Islet precursor cell (in vitro differentiated cells): ENCODE measurements at places on chromosomes 11 and 22.

DNA sequence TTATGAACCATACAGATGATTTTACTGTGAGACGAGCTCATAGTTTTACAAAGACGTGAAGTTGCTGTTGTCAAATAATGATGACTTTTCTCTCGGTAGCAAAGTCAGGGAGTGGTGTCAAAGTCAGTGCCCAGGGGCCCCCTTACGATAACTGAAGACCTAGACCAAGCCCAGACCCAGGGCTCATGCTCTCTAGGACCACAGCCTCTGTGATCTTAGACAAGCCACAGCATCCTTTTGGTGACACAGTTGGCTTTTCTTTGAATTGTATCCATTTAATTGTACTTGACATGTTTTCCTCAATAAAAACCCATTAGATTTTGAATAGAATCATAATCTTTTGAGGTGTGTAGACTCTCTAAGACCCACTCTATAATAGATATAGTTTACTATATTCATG lies 17.9 kb upstream of the POGLUT3 start:
- DNase-seq, result no peak

- peak; percentile 47 for DNase-seq
Measured at GRCh38 chr11:76657187-76658170, 13.1 kb downstream of the LRRC32 start.

- no peak for DNase-seq
Measured at GRCh38 chr11:121082219-121082618, 18.8 kb upstream of the TECTA start.

DNA sequence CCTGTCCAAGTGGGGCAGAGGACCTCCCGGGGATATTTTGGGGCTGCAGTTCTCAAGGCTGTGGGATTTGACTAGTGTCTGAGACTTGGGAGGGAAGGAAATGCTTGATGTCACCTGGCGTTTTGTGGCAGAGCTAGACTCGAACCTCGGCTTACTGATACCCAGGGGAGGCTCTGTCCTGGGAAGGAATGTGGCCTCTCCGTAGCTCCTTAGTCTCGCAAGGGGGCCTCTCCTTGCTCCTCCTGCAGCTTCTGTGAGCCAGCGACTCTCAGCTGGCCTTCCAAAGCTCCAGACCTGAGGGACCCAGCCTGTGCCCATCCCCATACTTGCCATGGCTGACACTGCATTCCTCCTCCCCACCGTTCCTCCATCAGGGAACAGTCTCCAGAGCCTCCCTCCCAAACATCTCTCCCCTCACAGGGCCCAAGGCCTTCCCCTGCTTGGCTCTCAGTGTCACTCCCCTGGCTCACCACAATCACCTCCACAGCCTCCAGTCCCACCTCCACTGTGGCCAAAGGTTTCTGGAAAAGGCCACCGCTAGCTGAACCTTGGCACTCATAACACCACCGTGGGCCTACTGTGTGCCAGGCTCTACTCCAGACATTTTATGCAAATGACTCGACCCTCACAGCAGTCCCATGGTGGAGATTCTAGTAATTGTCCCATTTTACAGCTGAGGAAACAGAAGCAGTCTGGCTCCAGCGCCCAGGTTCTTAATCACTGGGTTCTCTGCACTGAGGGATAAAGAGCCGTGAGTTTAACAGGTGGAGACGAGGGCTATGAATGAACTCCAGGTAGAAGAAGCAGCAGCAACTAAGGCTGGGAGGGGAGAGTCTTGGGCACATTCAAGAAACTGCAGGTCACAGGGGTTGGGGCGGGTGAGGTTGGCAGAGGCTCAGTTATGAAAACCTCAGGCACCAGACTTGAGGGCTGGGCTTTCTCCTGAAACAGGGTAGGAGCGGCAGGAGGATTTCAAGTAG lies 12.1 kb downstream of the P2RY2 start:
- peak; percentile 45 for DNase-seq

GRCh38 chr11:10935015-10935559 lies 77.2 kb upstream of the ZBED5 start:
- DNase-seq, result peak; percentile 23

- peak; percentile 66 for DNase-seq
Measured at GRCh38 chr11:103888541-103888951, 147.9 kb upstream of the DDI1 start.

DNA sequence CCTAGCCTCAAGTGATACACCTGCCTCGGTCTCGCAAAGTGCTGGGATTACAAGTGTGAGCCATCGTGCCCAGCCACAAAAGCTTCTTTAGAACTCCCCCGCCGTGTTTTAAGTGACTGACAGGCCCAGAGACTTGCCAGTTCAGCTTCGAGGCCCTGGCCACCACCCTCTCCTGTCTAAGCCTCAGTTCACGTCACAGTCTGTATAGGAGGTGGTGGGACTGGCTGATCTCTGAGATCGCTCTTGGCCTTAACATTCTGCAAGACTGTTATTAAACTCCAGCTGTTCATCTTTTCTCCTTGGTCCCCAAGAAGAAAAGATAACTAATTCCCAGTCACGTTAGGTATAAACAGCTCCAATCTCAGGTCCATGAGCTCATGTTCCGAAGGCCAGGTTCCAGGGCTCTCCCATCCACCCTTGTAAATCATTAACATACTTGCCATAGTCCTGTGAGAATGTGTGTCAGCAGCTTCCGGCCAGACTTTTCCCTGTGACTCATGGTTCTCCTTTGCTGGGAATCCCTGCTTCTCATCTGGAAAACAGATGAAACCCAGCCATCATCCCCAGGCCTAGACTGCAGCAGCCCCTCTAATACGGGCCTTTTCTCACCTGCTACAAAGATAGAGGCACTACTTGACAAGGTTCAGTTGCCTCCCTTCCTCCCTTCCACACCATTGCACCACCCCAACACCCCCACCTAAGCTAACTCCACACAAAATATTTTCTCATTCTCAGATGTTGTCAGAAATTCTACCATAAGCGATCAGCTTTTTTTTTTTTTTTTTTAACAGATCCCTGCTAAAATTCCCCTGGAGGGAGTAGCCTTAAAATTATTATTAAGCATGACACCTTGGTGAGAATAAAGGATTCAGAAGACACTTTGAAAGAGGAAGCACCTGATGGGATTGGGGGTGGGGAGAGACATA lies 5.6 kb upstream of the KIAA0930 start:
- peak; percentile 98 for DNase-seq

DNA sequence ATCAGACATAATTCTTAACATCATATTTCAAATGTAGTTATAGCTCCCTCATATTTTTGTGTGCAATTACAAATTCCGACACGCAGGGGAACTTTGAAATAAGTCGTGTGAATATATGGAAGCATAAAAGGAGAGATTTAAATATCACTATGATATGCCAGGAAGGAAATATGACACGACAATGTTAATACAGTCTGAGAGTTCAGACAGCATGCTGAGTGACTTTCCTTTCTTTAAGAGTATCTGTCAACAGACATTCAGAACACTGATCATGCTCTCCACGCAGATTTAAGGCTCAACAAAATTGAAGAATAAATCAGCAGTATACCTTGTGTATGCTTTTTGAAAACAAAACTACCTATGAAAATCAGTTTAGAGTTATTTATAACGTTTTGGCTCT lies 232.6 kb upstream of the CARD18 start:
- DNase-seq, result no peak

- DNase-seq, result no peak
Measured at GRCh38 chr22:38823637-38824036, 20.2 kb downstream of the NPTXR start.
